Uterus (tissue), 4 donors: ENCODE measurements at places on chromosomes 16 and 17. TPM values are rescaled to one million over a fixed set of nuclear protein-coding genes. Genes with fewer than 3 reads are reported as not detected.

Gene KRTAP17-1
- total RNA-seq: not detected

Gene DDX19B
- 25.0 TPM for total RNA-seq

Gene TPSD1
- not detected for total RNA-seq

Gene SLC13A2
- total RNA-seq: not detected

Gene TMEM256
- 108 TPM for total RNA-seq

Gene BRIP1
- total RNA-seq: 13.0 TPM

Gene LGALS9B
- not detected for total RNA-seq

Gene P2RX5
- 1.5 TPM for total RNA-seq

Gene EFCAB5
- not detected for total RNA-seq

Gene SULT1A3
- total RNA-seq: 5.4 TPM

Gene FBXW10B
- not detected for total RNA-seq

Gene PERCC1
- not detected for total RNA-seq

Gene RNF222
- not detected for total RNA-seq

Gene OR1F1
- total RNA-seq: not detected

Gene ITGB3
- 7.4 TPM for total RNA-seq

Gene SMIM22
- not detected for total RNA-seq

Gene CPHXL2
- not detected for total RNA-seq

Gene ZG16
- not detected for total RNA-seq

Gene TP53TG3B
- not detected for total RNA-seq

Gene AP2B1
- 82.1 TPM for total RNA-seq

Gene CDRT15
- total RNA-seq: not detected
